ENCODE measurements at places on chromosomes 4 and X.

DNA sequence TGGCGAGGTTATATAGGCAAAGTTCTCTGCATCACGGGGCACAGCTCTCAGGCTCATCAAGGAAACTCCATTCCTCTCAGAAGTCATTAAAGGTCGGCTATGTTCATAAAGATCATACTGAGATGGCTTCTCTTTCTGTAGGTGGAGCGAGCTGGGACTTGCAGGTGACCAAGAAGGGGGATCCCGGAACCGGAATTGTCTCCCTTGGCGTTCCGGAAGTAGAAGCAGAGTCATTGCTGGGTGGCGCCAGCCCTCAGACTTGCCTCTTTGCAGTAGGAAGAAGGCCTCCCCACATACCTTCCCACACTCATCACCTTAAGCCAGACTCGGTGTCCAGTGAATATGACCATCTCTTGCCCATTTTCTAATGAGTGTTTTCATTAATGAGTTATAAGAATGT lies 17.9 kb upstream of the HPGD start:
- DNase-seq: no peak

- DNase-seq: no peak
These were observed 95.7 kb downstream of the CPZ start for GRCh38 chr4:8688041-8688907.

DNA sequence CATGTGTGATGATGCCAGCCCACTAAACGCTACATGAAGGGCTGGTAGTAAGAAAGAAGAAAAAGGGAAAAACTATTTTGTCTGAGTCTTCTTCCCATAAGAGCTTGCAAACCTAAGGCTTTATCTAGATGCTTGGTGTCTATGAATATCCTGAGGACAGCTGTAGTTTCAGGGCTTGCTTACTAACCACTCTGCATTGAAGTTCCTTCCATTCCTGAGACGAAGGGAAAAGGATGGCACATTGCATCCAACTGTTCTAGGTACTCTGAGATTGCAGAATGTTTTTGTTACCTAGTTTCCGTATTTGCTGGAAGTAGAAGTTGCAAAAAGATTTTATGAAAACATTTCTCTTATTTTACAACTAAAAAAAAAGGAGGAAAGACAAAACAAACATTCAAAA lies 544.6 kb downstream of the IL15 start:
- no peak for DNase-seq

DNA sequence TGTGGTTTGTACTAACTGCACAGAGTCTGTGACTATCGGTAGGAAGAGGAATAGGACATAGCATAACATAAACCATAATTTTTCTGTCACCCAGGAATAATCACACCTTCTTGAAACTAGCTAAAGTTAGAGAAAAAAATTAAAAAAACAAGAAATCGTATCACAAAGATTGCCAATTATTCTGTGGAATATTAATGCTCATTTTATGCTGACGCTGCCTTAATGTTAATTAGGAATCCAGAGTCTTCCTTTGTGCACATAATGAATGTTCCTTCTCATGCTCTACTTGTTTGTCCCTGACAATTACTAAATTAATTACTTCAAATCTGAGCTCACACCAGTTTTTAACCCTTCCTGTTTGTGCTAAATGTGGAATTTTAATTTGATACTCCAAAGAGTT lies 772.7 kb upstream of the EPHA5 start:
- no peak for DNase-seq

DNA sequence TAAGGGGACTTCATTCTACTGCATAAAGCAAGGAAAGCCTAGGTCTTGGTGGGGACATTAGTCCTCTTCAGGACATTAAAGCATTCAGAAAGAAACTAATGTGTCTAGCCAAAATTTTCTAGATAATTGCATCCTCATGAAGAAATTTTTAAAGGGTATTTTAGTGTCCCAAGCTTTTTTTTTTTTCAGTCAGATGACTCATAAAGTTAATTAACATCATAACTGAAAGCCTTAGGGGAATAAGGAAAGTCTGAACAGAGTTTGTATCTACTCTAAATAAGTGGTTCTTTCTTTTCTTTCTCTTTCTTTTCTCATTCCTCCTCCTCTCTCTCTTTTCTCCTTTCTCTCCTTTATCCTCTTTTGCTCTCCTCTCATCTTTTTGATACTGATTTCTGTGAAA lies 202.4 kb downstream of the ADAMTS3 start:
- no peak for DNase-seq

DNA sequence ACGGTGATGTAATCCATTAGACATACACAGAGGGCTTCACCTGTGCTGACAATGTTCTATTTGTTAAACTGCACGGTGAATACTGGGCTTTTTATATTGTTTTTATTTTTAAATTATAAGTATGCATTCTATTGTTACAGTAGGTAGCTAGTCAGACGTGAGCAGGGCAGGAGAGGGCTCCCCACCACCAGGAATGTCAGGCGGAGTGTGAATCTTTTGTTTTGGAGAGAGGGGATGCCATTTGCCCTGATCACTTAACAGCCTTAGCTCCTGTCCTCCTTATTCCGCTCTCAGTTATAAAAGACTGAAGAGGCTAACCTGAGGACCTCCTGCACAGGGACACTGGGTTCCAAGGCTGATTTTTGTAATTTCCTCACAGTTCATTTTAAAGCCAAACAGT lies 151.6 kb upstream of the TAPT1 start:
- DNase-seq: no peak

GRCh38 chrX:43065978-43066377 lies 288.0 kb upstream of the PPP1R2C start:
- DNase-seq: no peak

DNA sequence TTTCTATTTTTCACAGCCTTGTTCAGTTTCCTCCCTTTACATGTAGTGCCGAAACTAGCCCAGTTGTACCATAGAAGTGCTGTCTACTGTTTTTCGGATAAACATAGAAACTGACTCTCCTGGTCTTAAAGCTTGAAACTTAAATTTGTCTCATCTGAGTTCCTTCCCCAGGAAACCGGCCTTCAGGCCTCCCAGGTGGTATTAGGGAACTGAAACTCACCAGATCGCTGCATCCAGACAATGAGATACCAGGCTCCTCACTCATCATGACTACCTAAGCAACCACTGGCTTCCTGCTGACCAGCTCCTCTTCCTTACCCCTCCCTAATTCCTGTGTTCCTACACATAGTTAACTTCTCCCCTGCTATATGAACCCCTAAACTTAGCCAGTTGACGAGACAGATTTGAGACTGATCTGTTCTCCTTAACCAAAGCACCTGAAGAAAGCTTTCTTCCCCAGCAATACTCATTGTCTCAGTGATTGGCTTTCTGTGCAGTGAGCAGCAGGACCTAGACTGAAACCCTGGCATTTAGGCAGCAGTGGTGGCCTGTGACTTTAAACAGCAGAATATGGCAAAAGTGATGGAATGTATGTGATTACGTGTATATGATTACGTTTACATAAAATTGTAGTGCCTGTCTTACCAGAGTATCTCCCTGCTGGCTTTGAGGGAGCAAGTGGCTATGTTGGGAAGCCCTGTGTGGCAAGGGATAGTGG lies 959.1 kb upstream of the LCORL start:
- no peak for DNase-seq

GRCh38 chr4:110753466-110753865 lies 130.6 kb upstream of the PITX2 start:
- DNase-seq: no peak

GRCh38 chrX:155022585-155022984 lies at the start of gene F8:
TSS of gene F8 (minus strand) at chrX:155022723. CDS start at chrX:155022552, 171 bp downstream.
- no peak for DNase-seq

Data from stimulated activated CD8-positive, alpha-beta memory T cell treated with anti-CD3 and anti-CD28 coated beads, Interleukin-15, amount 100 ng/mL, for 24 hours (primary cell).